AG09309 (cell line): ENCODE measurements at places on chromosomes 16 and 17.
A peak's percentile ranks its signal among the peaks of the same experiment; 100 is the strongest.

DNA sequence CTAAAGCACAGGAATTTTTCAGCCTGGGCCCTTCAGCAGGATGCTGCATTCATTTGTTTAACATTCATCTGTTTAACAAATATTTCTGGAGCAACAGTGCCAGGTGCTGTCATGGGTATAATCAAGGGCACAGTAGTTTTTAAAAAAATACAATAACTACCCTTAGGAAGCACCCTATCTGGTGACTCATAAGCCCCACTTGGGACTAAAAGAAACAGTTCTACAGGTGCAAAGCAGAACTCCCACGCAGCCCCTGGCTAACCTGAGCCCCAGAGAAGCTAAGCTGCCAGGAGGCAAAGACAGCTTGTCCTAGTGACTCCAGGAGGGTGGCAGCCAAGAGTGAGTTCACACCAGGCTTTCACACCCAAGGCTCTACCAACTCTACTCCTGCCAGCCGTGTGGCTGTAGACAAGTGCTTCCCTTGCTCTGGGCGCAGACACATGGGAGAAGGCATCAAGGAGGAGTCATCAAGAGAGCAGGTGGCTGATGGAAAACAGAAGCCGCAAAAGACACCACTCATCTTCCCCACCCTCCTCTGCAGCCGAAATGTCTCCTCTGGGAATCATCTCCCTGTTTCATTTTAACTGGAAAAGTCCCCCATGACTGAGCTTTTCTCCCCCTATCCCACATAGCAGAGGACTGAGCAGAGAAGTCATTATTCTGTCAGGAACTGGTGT is 14.4 kb downstream of the CUEDC1 start:
- no peak for DNase-seq

DNA sequence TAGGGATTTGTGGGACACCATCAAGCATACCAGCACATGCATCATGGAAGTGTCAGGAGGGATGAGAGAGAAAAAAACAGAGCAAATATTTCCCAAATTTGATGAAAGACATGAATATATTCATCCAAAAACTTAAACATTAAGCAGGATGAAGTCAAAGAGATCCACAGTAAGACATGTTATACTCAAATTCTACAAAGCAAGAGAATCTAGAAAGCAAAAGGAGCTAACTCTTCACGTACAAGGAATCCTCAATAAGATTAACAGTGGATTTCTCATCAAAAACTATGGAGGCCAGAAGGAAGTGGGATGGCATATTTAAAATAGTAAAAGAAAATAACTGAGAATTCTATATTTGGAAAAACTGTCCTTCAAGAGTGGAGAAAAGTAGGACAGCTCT is 374.8 kb downstream of the ZFHX3 start:
- no peak for DNase-seq

DNA sequence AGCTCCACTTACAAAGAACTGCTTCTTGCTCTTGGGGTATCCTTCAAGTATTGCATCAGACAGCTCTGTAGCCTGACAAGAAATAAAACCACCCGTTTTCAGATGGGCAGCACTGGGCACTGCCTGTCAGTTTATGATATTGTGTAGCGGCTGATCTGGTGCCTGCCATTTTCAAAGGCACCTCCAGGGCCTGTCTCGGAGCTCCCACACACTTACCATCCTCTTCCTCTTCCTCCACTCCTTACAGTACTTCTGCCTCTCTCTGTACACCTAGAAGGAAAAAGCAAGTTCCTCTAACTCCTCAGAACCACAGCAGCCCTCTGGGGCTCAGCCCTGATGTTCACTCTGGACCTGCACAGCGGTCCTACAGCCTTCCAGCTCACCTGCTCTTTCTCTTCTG is 4.4 kb downstream of the PSMC3IP start:
- DNase-seq: no peak

- DNase-seq: no peak
Observed at GRCh38 chr16:30368792-30369090, 1.6 kb downstream of the TBC1D10B start.

DNA sequence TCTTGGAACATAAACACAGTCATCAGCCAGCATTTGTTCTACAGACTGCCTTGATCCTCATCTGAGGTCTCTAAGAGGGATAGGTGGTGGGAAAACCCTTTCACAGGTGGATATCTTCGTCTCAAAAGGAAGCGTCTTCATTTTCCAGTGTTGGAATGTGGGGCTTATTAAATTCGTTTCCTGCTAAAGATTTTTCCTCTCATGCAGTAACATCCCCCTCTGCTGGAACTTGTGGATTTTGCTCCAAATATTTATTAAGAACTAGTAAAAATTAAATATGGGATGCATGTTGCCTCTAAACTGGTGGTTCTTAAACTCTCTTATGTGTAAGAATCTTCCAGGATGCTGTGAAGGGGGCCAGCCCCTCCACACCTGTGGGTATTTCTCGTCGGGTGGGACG is 20.1 kb upstream of the MLYCD start:
- DNase-seq: peak; percentile 33

DNA sequence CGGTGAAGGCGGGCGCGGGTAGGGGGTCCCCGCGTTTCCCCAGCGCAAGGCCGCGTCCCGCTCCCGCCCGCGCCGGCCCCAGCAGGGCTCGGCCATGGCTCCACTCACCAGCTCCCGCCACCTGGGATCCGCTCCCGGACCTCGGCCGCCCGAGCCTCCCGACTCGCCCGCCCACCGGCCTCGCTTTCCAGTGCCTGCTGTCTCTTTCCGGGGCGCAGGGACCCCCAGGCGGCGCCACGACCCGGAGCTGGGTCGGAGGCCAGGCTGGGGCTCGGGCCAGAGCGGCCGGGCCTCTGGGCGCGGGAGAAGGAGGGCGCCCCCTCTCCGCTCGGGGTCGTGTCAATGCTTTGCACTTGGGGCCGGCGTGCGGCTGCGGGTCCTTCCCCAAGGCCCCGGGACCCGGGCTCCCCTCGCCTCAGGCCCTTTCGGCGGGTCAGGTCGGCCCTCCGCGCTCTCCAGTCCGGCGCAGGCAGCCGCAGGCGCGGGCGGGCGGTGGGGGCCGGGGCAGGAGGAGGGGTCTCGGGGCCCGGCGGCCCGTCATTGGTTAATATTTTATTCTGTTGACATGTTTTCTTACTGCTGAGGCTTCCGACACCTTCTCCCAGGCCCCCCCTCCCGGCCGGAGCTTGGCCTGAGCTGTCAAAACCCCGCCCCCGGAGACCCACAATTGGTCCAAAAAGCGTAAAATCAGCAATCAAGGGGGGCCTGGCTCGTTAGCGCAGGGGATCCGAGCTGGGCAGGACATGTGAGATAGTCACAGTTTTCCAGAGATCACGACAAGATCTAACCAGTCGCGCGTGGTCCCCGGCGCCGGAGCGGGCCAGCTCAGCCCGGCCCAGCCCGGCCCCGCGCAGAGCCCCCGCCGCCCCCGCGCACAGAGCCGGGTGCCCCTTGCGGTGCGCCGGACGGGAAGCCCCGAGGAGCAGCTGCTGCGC is at the start of gene TBX2:
TBX2 (plus strand) TSS at position 713 of the 935 bp plus-strand sequence. CDS start 334 bp downstream, outside the sequence.
- DNase-seq: peak; percentile 83

GRCh38 chr17:76095943-76096342 is 7.6 kb downstream of the EXOC7 start:
- DNase-seq: no peak

DNA sequence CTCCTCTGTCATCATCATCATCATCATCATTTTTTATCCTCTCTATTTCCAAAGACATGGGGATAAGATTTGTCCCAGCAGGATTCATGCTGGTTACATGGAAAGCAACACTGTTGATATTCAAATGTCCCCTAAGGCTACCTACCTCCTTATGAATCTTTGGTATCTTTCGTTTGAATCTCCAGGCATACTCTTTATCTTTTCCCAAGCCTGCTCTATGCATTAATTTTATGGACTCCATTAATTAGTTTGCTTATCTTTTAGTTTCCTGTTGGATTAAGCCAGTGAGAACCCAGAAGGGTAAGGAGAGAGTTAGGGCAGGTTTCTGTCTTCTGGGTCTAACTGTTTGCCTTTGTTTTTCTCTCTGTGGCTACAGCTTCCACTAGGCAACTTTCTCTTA is 129.6 kb upstream of the GOT2 start:
- DNase-seq: no peak

DNA sequence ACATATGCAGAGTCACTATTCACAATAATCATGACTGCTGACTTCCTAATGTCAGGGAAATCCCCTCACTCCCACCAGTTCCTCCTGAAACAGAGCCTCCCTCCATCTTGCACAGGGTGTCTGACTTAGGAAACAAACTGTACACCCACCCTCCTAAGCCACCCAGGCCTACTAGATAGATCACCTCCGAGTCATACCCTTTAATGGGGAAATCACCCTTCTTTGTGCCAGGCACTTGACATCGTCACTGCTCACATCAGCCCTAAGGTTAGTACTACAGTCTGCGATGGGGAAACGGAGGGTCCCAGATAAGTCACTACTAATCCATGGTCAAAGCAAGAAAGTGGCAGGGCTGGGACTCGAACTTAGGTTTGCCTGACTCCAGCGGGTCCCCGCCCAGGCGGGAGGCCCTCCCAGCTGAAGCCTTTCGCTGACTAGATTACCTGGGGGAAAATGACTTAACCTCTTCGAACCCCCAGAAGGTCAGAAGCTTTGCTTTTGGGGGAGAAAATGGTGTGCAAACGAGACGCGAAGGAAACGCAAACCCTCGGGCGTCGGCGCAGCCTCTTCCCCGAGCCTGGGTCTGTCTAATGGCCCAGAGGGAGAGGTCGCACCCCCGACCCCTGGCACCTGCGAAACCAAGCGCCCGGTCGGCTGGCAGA is 3.4 kb upstream of the MLLT6 start:
- no peak for DNase-seq
